ENCODE measurements at places on chromosomes 5 and 9.
A peak's percentile ranks its signal among the peaks of the same experiment; 100 is the strongest.

DNA sequence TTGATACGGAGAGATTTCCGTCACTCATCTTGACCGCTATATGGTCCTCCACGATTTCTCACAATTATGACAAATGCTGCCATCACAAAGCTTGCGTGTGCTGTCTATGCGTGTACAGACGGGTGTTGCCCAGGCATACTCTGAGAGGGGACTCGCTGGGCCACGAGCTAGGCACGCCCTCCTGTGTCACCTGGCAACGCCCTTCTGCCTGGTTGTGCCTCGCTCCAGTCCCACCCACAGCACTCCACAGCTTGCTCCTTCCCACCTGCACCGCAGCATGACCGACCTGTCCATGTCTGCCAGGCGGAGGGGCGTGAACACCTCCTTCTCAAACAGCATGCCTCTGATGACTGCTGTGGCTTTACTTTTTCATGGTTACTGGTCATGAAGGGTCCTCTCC lies 55.6 kb downstream of the CAMSAP1 start:
- no peak for DNase-seq

- DNase-seq, result no peak
Measured at GRCh38 chr9:99192786-99193465, 28.8 kb downstream of the ALG2 start.

DNA sequence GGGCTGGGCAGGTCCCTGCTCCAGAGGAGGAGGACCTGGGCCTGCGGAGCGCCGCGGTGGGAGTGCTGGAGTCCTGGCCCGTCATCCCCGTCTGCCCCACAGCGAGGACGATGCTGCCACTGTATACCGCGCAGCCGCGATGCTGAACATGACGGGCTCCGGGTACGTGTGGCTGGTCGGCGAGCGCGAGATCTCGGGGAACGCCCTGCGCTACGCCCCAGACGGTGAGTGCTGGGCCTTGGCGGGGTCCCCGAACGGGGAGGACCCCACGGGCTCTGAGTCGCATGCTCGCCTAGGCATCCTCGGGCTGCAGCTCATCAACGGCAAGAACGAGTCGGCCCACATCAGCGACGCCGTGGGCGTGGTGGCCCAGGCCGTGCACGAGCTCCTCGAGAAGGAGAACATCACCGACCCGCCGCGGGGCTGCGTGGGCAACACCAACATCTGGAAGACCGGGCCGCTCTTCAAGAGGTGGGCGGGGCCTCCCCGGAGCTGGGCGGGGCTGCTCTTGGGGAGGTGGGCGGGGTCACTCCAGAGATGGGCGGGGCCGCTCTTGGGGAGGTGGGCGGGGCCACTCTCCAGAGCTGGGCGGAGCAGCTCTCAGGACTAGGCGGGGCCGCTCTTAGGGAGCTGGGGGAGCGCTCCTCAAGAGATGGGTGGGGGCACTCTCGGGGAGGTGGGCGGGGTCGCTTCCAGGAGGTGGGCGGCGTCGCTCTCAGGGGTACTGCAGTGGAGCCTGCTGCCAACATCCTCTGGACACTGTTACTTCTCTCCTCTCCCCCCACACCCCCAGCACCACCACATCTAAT lies 13.1 kb downstream of the LRRC26 start:
- no peak for DNase-seq

GRCh38 chr5:75169516-75169915 lies 67.2 kb downstream of the ANKRD31 start:
- DNase-seq, result no peak

DNA sequence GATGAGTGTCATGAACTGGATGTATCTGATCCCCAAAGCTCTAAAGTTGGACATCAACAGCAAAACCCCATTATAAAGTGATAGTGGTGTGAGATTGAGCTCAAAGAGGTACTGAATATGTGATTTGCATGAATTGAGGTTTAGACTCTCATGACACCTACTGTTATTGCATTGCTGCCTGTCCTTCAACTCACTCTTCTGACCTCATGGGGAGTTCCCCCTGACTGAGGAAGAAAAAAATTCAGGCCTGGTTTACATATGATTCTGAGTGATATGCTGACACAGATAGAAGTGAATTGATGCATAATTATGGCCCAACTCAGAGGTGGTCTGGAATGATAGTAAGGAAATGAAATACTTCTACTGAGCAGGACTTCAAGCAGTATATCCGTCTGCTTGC lies 76.2 kb upstream of the CHD1 start:
- DNase-seq, result peak; percentile 19

DNA sequence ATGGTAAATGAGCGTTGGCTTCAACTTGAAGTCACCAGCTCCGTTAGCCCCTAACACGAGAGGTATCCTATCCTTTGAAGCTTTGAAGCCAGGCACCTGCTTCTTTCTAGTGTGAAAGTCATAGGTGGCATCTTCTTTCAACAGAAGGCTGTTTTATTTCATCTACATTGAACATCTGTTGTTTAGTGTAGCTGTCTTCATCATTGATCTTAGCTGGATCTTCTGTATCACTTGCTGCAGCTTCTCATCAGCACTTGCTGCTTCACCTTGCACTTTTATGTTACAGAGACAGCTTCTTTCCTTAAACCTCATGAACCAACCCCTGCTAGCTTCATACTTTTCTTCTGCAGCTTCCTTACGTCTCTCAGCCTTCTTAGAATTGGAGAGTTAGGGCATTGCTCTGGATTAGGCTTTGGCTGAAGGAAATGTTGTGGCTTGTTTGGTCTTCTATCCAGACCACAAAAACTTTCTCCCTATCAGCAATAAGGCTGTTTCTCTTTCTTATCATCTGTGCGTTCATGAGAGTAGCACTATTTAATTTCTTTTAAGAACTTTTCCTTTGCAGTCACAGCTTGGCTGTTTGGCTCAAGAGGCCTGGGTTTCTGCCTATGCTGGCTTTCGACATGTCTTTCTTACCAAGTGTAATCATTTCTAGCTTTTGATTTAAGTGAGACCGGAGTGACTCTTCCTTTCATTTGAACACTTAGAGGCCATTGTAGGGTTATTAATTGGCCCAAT lies 47.2 kb downstream of the PCSK5 start:
- no peak for DNase-seq

GRCh38 chr5:111580956-111581355 lies 68.6 kb upstream of the STARD4 start:
- no peak for DNase-seq

GRCh38 chr9:32426278-32426939 lies 42.0 kb downstream of the ACO1 start:
- peak; percentile 71 for DNase-seq

GRCh38 chr5:54601411-54602230 lies 84.1 kb downstream of the SNX18 start:
- peak; percentile 37 for DNase-seq

GRCh38 chr9:85744480-85744879 lies 2.7 kb upstream of the AGTPBP1 start:
- no peak for DNase-seq

DNA sequence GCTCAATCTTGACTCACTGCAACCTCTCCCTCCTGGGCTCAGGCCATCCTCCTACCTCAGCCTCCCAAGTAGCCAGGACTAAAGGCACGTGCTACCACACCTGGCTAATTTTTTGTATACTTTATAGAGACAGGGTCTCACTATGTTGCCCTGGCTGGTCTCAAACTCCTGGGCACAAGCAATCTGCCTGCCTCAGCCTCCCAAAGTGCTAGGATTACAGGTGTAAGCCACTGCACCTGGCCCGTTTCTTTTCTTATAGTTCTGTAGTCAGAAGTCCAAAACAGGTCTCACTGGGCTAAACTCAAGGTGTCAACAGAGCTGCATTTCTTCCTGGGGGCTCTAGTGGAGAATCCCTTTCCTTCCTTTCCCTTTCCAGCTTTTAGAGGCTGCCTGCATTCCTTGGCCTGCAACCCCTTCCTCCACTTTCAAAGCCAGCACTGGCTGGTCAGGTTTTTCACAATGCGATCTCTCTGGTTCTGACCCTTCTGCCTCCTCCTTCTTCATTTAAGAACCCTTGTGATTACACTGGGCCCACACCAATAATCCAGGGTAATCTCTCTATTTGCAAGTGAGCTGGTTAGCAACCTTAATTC lies 16.3 kb downstream of the IRF1 start:
- DNase-seq, result no peak

- DNase-seq, result no peak
Measured at GRCh38 chr5:156094001-156094400, 233.0 kb upstream of the SGCD start.

DNA sequence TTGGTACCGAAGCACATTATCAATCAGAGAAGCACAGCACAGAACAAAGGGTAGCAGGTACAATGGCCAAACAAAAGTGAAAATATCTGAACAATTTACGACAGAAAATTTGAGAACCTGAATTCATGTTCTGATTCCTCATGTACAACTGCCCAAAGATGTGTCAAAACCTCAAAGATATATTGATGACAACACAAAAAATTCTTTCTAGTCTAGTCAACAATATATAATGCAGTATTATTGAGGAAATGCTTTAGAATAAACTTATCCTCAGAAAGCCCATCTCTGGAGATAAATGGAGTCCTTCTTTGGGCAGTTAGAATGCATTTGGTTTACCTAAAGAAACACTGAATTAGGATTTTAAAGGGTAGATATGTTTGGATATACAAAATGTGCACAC lies 6.8 kb upstream of the SMARCA2 start:
- DNase-seq, result no peak

- DNase-seq, result peak; percentile 27
Measured at GRCh38 chr5:38650946-38651345, 94.5 kb upstream of the LIFR start.
